ENCODE measurements at places on chromosomes 12 and 14.

DNA sequence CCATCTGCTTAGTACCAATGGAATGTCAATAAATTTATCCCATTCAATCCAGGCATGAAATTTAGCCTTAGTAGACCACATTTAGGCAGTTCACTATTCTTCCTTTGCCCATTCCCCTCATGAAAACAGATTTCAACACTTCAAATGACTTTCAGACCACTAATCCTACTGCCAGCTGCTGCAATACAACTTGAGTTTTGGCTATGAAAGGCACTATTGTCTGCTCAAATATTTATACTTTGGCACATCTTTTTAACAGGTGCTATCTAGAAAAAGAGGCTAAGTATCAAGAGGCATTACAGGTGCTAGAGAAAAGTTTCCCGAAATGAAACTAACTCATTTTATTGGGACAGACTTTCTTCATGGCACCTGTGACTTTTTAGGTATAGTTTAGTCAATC is 499.8 kb downstream of the C12orf50 start:
- DNase-seq: no peak

GRCh38 chr14:100532906-100533655 is 54.1 kb downstream of the BEGAIN start:
- DNase-seq: no peak

- peak; percentile 85 for DNase-seq
Observed at GRCh38 chr14:104138098-104138717, at the start of gene KIF26A. KIF26A (plus strand) TSS chr14:104138587; CDS start chr14:104138723, 136 bp downstream.

DNA sequence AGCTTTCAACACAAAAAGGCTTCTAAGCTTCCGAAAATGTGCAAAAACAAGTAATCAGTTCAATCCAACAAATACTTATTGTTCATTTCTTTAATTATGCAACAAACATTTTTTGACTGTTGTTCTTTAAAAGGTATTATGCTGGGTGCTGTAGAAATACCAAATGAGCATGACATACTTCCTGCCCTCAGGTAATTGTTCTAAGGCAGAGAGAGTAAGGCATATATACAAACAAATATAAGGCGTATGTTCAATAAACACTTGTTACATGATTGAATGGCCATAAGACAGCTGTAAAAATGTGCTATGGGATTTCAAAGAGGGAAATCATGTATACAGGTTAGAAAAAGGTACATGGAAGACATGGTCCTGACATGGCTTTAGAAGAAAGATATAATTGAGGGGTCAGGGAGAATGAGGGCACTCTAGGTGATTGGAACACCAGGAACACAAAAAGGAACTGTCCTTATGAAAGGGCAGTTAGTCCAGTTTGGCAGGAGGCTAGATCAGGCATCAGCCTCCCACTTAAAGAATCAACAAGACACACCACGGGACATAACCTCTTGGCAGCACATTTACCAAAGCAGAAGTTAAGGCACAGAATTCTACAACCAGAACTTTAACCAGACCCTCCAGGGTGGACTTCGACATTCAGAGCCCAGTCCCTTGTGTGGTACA is 135.8 kb upstream of the SCAF11 start:
- DNase-seq: no peak

- DNase-seq: no peak
Observed at GRCh38 chr12:112122823-112123690, 2.3 kb upstream of the TRAFD1 start.
